ENCODE measurements at places on chromosomes 6 and 20. TPM values are rescaled to one million over a fixed set of nuclear protein-coding genes. Genes with fewer than 3 reads are reported as not detected.

SPATA2 gene
- 4.0 TPM for total RNA-seq

RPN2 gene
- 249 TPM for total RNA-seq

COL19A1 gene
- total RNA-seq = not detected

SLC17A1 gene
- total RNA-seq = not detected

LY6G5C gene
- not detected for total RNA-seq

ENPP4 gene
- total RNA-seq = 13.1 TPM
